Right atrium auricular region (tissue), 2 donors: ENCODE measurements at places on chromosomes 5 and 9. TPM values are rescaled to one million over a fixed set of nuclear protein-coding genes. Genes with fewer than 3 reads are reported as not detected.
A peak's percentile ranks its signal among the peaks of the same experiment; 100 is the strongest.

The RFK gene
- 23.7 TPM for total RNA-seq

The PROB1 gene
- 15.8 TPM for total RNA-seq

DNA sequence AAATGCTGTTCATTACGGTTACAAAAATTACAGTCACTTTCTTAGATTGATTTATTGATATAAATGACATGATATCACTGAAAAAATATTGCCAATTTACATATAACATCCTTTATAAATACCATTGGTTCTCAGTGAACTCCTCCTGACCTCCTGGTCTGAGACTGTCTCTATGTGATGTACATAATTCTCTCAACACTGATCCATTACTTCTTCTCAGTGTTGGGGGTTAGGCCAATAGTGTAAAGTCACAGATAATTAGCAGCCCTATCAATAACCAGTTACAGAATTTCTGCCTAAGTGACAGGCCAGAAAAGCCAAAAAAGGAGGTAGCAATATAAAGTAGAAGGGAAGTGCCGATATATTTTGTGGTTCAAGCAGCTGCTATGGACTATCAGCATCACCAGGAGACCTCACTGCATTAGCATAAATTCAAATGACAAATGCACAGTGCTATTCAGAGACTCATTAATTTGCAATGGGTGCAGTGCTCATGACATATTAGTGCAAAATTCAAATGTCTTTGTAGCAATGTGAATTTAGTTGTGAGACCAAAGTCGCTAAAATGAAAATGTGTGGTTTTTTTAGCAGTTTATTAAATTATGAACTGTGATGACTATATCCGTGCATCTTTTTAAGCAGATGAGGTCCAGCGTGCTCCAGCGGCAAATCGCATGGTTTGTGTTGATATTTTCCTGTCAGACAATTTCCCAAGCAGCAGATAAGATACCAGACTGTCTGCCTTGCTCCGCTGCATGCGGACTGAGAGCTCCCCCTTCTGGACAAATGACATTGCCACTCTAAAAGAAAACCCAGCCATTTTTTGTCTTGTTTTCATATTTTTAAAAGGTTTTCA, 144.6 kb downstream of the CETN3 start:
- DNase-seq: peak; percentile 67

DNA sequence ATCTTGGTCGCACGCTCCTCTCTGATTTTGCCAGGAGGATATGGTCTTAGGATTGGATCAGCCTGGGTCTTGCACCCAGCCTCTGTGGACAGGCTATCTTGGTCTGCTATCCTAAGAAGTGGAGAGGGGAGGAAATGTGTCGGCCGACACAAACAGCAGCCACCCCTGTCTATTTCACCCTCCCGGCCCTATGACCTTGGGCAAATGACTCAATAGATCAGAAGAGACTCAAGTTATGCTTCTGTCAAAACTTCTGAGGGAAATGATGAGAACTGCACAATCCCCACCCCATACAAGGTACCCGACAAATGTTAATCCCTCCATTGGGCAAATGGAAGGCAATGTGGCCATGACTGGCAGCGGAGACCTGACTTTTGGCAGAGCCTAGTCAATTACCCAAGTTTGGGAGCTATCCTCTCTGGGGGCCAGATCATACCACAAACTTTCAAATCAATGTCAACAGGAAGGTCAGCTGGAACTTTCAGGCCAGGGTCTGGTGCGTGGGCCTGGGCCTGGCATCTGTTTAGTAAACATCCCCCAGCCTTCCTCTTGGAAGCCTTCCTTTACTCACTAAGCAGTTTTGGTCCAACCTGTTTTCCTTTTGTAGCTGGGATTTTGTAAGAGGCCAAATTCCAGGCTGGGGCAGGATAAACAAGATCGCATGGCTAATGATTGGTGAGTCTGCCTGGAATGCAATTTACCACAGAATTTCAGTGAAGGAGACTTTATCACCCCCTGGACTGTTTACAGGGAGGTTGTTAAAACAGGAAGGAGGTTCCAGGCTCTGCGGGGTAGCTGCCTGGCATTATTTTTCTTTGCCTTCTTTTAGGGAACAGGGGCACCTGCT, 64.2 kb upstream of the CPEB4 start:
- DNase-seq: no peak

GRCh38 chr9:131116281-131117120, 8.9 kb upstream of the NUP214 start:
- DNase-seq: peak; percentile 62

The CEP72 gene
- 1.0 TPM for total RNA-seq

DNA sequence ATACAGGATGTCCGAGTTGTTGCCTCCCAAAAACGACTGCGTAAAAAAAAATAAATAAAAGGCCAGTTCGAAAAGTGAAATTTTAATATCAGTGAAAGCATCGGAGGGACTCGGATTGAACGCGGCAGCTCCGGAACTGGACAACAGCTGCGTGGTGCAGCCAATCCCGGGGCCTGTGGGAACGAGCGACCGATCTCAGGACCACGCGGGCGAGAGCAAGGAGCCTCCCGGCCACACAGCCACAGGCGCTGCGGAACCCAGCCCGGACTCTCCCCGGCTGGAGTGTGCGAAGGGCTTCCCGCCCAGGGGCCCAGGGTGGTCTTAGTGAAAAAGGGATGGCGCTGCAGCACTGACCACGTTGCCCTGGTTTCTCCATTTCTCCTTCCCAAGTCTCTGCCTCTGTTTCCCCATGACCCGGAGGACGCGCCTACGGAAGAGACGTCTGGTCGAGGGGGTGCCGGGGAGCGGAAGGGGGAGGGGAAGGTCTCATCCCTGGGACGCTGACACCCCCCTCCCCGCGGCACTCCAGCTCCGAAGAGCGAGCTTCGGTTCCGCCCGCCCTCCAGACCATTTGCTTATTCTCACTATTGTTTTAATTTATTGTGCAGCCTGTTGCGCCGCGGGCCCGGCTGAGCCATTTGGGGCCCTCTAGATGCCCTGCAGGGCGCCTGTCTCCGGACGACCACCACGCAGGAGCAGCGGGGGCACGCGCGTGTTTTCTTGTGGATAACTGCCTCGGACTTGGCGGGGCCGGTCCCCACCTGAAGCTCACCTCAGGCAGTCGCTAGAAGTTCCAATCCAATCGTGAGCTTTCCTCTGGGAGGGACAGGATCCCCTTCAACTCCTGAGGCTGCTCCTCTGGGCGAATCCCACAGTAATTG, 303.0 kb downstream of the PARP8 start:
- no peak for DNase-seq

The AK8 gene
- total RNA-seq: 0.19 TPM

GRCh38 chr5:143236682-143237081, 166.8 kb downstream of the NR3C1 start:
- no peak for DNase-seq

DNA sequence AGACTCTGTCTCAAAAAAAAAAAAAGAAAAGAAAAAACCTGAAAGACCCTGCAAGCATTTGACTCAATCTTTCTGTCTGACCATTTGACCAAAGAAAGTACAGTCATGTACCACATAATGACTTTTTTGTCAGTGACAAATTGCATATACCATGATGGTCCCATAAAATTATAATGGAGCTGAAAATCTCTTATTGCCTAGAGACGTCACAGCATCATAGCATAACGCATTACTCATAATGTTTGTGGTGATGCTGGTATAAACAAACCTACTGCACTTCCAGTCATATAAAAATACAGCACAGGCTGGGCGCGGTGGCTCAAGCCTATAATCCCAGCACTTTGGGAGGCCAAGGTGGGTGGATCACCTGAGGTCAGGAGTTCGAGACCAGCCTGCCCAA, 10.5 kb downstream of the ECM2 start:
- DNase-seq: no peak

DNA sequence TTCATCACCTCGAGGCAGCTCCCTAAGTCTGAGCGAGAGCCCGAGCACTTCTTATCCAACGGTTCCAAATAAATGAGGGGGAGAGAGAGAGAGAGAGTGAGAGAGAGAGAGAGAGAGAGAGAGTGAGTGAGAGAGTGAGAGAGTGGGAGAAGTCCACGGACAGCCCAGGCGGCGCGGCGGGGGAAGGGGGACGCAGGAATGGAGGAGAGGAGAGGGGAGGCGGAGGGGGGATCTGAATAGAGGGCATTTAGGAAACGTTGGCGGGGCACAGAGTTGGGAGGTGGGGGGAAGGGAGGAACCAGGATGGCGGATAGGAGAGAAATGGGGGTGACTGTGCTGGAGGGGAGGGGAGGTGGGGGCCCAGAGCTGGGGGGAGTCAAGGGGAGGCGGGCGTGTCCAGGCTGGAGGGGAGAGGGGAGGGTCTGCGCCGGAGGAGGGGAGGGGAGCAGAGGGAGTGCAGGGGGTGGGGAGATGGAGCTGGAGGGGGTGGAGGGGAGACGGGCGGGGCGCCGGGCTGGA, 398 bp upstream of the BASP1 start:
- no peak for DNase-seq

The KCTD16 gene
- 0.28 TPM for total RNA-seq

- no peak for DNase-seq
These were observed 2.0 kb upstream of the PFN3 start for GRCh38 chr5:177402271-177403043.
